ENCODE measurements at places on chromosomes 6 and 20.
A peak's percentile ranks its signal among the peaks of the same experiment; 100 is the strongest.

DNA sequence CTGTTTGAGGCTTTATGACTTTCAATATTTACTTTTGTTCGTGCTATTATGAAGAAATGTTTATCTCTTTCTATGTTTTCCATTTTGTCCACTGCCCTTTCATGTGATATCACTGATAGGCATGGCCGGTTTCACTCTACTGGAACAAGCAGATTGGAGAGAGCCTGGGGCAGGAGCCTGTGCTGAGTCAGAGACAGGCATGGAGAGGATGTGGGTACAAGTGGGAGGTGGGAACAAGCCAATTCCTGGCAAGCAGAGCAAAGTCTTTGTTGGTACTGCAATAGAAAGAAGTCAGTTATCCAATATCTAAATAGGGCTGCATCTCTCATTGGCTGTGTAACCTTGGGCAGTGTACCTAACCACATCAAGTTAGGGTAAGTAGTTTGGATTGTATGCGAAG lies 545.6 kb upstream of the MAP3K7 start:
- no peak for DNase-seq

DNA sequence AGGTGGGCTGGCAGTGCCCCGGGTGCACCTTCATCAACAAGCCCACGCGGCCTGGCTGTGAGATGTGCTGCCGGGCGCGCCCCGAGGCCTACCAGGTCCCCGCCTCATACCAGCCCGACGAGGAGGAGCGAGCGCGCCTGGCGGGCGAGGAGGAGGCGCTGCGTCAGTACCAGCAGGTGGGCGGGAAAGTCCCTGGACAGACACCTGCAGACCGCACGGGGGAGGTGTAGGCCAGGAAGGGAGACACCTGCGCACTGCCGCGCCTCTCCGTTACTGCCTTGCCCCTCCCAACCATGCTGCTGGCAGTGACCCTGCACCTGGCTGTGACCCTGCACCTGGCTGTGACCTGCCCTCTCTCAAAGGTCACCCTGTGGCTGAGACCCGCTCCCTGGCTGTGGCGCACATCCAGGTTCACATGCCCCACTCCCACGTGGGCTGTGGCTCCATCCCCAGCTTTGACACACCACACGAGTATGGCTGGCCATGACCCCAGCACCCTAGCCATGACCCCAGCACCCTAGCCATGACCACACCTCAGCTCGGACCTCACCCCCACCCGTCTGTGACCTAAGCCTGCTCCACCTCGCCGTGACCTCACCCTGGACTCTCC lies 11.6 kb downstream of the RBCK1 start:
- DNase-seq = no peak

DNA sequence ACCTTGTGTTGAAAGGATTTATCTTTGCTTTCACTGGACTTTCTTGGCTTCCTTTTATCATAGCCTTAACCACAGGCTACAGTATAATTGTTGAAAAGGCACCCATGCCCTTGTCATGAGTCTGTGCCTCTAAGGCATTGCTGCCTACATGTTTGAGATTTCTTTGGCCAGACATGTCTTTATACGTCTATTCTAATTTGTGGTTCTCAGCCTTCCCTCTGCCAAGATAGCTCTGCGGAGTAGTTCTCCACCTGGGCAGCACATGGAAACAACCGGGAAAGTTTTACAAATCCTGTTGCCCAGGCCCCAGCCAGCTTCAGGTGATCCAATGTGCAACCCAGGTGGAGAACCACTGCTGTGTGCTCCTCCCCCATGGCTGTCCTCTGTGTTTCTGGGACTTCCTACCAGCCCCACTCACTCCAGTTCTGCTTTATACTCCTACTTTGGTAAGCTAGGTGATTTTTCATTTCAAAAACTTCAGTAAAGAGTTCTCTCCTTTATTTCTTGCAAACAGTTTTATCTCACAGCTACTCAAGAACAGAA lies 159.6 kb upstream of the MYLIP start:
- DNase-seq = no peak

DNA sequence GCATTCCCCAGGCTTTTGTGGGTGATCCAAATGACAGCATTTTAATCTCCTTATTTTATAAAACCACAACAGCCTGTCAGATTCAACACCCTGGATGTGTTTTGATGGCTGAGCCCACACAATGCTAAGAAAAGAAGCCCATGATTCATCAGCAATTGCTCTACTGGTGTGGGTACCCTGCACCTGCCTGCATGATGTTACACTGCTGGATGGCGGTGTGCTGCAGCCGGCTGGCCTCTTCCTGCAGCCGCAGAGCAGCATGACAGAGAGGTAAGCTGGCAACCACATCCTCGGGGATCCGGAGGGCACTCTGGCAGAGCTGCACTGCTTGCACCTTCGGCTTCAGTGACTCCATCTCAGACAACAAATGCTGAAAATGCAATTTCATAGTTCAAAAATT lies 327.5 kb downstream of the SYNE1 start:
- DNase-seq = peak; percentile 39

- no peak for DNase-seq
These were observed 90.6 kb downstream of the EYA2 start for GRCh38 chr20:46985250-46985649.

GRCh38 chr6:149473080-149474052 lies 11.4 kb downstream of the ZC3H12D start:
- DNase-seq = no peak

- no peak for DNase-seq
These were observed 19.7 kb downstream of the PCK1 start for GRCh38 chr20:57580478-57581201.

GRCh38 chr6:130969791-130970491 lies 93.1 kb downstream of the EPB41L2 start:
- no peak for DNase-seq

DNA sequence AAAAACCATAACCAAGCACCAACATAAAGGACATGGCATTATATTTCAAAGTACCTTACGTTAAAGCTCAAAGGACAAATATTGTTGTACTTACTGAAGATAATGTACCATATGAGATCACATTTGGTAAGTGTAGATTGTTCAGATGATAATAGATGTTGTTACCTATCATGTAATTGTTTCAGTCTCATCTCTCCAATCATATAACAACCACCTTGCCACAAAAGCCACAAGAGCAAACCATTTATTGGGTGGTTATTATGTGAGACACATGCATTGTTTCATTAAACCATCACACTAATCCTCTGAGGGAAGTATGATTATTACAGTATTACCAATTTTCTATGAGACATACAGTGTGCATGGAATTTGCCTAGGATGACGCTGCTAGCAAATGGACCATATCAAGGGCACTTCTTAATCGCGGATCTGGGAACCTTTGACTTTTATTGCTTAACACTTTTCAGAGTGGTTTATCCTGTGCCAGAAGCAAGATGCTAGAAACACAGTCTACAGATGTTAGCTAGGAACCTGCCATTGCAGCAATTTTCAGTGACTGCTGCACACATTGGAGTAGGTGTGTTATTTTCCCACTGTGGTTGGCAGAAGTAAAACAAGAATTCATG lies 149.8 kb upstream of the AKIRIN2 start:
- no peak for DNase-seq

DNA sequence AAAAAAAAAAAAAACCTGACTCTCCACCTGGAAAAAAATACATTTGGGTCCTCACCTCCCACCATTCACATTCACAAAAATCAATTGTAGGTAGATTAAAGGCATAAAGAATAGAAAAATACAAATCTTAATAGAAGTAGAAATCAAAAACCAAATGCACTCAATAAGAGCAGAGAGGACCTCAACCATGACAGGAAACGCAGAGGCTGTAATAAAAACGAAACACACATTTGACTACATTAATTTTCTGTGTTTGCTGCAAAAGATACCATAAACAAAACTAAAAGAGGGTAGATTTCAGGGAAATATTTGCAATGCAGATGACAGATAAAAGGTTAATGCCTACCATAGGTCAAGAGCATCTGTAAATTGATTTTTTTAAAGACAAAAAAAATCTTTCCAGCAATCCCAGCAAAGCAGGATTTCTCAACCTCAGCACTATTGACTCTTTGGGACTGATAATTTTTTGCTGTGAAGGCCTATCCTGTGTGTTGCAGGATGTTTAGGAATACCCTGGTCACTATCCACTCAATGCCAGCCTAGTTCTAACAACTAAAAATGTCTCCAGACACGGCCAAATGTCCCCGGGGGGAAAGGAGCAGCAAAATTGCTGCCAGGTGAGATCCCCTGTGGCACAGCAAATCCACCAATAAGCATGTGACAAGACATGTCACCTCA lies 9.1 kb downstream of the ETV7 start:
- DNase-seq = no peak

DNA sequence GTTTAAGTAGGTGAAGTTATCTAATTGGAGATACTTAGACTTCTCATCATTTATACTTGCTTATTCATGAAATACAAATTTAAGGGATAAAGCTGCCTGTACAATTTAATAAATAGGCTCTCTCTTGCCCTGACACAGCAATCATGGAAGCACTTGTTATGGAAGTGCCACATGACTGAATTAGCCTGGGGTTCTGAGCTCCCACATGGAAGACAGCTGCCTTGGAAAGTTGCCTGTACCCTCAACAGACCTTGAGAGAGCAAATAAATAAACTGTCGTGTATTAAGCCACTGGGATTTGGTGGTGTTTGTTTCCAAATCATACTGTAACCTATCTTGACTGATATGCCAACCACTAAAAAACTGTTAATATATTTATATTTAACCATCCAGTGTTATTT lies 87.0 kb upstream of the RSPO3 start:
- no peak for DNase-seq

GRCh38 chr6:63458480-63459115 lies 113.7 kb upstream of the LOC128125822 start:
- DNase-seq = no peak

DNA sequence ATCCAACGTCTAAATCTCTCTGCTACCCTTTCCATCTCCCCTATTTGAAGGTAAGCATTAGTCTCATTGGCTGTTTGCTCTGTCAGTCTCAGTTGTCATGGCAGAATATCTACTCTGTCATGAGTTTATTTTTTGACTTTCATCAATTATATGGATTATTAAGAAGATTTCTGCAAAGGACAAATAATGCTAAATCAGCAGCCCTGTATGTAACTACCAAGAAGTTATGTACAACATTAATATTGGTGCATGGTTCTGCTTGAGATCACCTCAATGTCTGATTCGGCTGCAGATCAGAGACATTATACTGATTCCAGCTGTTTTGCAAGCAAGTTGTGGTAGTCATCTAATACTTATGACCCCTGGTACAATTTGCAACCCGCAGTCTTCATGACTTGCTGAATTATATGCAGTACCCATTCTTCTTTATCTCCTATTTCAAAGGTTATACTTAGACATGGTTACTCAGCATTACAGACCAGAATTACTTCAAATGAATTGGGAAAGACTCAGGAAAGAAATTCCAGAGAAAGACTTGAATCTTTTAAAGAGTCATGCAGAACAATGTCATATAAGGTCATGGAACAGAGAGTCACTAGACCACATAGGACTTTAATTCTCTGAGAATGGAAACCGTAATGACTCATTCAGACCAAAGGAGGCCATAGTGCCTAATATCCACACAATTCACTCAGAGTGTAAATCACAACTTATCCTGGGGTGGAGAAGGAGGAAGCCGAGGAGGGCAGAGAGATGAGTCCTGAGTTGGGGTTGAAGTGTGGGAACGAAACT lies 201.4 kb downstream of the IBTK start:
- DNase-seq = no peak

DNA sequence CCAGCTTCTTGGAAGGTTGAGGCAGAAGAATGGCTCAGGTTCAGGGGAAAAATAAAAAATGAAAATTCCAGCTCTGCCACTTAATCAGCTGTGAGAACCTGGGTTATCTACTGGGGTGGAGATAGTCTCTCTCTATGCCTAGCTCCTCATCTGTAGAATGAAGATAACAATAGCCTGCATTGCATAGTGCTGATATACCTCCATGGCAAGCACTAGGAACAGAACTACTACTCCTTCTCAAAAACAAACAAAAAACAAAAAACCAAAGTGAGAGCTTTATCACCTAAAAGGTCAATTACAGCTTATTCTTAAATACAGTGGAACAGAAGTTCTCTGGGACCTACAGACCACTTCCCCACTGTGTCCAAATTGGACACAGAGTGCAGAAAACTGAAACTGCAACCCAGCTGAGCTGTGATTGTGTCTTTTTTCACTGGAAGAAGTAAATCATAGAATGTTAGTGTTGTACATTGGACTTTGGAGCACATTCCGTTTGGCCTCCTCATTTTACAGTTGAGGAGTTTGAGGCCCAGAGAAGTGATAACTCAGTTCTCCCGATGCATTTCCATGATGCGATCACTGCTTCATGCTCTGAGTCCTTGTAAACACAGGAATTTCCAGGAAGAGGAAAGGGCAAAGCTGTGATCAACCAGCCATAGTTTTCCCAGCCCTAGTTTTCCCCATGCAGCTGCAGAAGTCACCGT lies 23.3 kb downstream of the MTFR2 start:
- DNase-seq = no peak

DNA sequence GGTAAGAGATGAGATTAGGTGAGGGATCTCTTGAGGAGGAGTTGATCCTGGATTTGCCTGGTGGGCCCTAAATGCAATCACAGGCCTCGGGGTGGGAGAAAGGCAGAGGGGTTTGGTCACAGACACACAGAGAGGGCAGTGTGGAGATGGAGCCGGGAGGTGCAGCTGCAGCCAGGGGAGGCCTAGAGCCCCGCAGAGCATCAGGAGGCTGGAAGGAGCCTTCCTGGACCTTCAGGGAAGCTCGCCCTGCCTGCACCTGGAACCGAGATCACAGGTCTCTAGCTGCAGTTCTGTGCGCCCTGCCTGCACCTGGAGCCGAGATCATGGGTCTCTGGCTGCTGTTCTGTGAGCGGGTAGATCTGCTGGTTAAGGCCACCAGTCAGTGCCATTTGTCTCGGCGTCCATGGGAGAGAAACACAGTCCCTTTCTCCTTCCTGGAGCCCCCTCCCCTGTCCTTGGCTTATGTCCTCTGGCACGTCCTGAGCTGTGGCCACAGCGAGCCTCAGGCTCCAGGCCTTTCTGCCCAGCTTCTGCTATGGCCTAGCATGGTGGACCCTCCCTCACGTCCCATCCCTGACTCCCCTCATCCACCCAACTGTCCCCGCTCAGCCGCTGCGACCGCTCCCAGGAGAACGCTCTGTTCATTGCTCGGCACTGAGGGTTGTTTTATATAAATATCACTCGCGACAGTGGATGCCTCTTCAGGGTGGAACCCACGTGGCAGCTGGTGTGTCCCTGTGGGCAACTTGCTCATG lies 112.0 kb downstream of the DACT2 start:
- no peak for DNase-seq

GRCh38 chr20:63889241-63890200 lies 5.4 kb upstream of the DNAJC5 start:
- no peak for DNase-seq

DNA sequence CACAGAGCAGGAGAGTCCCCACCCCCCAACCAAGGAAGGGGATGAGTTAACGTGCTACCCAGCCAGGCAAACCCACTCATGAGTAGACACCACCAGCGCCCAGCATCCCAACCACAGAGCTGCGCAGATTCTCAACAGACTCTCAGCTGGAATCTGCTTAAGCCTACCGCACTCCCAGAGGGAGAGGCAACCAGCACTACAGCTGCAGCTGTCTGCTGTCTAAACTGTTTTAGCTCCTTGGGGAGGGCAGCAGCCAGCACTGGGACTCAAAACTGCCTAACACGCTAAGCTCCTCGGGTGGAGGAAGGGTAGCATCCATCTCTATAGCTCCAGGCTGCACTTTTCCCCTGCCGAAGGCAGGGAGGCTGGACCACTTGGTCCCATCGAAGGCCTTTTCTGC lies 539.8 kb downstream of the EPHA7 start:
- DNase-seq = no peak

Data from activated naive CD4-positive, alpha-beta T cell (primary cell).